ENCODE measurements at places on chromosomes 3 and 15. TPM values are rescaled to one million over a fixed set of nuclear protein-coding genes. Genes with fewer than 3 reads are reported as not detected.

- DNase-seq, result peak; percentile 31
Observed at GRCh38 chr15:25181293-25182097, 226.7 kb downstream of the SNRPN start.

GRCh38 chr15:48522911-48523310, 122.6 kb downstream of the FBN1 start:
- DNase-seq, result no peak

DNA sequence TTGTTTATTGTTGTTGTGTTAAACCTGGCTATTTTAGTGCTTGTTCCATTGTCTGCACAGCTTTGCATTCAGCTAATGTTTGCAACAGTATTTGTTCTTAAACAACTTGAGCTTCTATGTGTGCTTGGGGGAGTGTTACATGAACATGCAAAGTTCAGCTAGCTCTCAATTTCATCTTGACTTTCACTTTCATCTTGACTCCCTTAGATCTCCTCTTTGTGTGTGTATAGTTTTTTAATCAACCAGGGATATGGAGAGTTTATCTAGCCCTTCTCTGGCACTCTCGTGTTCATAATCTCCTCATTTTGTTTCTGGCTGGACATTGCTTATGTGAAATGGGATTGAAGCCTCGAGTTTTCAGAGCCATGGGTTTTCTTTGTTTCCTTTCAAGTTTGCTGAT, 212.4 kb upstream of the ZBTB20 start:
- DNase-seq, result no peak

- DNase-seq, result no peak
Observed at GRCh38 chr3:159928071-159928491, 60.6 kb upstream of the IL12A start.

DNA sequence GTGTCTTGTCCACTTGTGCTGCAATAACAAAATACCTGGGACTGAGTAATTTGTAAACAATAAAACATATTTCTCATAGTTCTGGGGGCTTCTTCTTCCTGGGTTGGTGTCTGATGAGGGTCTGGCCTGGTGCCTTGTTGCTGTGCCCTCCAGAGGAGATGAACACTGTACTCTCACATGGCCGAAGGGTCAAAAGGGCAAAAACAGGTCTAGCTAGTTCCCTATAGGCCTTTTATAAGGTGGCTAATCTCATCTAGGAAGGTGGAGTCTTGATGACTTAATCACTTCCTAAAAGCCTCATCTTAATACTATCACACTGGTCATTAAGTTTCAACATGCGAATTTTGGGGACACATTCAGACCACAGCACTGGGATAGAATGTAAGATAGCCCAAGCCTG, 228.4 kb downstream of the TLE3 start:
- no peak for DNase-seq

DNA sequence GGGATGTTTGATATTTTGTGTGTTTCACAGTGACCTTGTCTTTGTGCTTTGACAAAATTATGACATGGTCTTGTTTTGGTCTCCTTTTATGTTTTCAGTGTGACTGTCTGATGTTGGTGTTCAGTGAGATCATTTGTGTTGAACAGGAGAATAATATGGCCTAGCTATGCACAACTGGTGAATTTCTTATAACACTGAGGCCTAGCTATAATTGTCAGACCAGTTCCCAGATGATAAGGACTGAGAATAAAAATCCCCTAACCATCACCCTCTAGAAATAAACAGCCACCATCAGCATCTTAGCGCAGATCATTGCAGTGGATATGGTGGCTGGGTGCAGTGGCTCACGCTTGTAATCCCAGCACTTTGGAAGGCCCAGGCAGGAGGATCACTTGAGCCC, 66.8 kb upstream of the LIMD1 start:
- no peak for DNase-seq

DNA sequence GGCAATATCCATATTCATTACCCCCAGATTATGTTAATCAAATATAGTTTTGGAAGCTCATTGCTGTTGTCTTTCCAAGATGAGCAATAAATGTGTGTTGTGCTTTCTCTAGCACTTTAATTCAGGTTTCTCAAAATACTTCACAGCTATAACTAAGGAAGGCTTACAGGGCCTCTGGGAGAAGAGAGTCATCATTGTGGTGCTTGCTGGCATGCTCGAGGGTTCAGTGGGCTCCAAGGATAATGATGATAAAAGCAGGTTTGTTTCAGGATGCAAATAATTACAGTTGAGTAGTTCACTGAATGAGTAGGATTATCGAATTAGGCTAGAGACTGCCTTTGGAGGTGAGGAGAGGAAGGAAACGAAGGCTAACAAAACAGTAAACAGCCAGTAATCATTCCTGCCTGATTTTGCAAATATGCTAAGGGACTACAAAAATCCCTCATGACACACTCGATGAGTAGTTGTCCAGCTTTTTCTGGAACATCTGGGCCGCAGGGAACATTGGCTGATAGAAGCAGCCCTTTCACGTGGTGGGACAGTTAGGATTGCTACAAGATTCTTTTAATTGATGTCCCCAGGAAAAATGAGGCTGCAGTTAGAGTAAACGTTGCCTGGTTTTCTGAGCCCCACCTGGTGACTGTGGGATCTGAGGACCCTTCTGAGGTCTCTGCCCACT, 54.1 kb downstream of the SLC7A14 start:
- DNase-seq, result no peak

DNA sequence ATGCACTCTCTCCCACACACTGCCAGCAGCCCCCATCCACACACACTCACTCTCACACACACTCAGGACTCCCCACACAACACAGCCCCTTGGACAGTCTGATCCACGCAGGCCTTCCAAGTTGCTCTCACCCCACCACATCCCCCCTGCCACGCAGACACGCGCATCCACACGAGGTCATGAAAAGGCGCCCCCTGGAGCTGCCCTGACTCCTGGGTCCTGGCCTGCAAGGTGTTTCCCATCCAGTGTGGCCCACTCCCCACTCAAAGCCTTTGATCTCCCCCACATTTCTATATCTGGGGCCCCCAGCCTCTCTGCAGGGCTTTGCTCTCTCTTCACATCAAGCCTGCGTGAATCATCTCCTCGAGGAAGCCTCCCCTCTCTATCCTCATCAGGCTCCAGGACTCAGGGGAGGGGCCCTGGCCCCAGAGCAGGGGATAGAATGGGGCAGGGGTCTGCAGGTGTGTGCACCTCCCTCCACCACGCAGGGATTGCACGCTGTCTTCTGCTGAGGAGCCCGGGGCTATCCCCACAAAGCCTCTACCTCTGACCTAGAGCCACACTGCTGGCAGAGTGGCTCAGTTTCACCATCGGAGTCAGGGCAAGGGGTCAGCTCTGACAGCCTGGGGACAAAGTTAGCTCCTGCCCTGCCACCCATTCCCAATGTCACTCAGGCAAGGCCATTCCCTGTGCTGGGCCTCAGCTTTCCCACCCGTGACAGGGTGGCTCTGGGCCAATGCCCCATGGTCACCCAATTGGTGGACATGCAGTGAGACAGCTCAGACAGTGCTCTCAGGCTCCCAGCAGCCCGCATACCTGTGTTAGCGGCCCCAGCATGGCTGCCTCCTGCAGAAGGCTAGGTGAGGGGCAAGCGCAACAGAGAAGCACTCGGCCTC, 6.4 kb downstream of the MYL3 start:
- peak; percentile 35 for DNase-seq

- no peak for DNase-seq
Observed at GRCh38 chr3:28877912-28878311, 403.0 kb upstream of the RBMS3 start.

GRCh38 chr3:124144035-124144814, 152.3 kb upstream of the ROPN1 start:
- DNase-seq, result no peak

DNA sequence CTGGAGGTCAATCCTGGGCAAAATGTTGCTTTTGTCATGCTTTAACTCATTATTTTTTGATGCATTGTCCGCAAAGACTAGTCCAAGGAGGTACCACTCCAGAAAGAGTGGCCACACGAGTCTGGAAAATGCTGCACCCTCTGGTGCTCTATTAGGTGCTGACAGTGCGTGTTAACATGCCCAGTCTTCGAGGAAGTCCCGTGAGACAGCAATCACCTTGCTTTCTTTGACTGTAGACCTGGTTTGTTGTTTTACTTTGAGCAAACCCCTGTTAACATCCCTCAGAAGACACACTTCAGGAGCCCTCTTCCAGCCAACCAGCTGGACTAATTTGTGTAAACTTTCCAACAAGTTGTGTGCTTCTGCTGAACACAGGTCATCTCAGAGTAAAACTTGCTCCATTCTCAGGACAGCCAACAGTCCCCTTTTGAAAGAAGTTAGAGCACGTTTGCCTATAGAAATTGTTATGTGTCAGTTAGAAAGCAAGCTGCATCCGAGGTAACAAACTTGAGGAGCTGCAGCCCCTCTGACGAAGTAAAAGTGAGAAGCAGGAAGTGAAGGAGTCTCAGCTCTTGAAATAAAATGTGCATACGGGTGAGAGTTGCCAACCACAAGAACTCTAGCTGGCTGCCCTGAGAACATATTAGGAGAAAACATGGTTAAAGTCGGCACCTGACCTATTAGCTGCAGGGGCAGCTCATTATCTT, 205.0 kb downstream of the LPP start:
- no peak for DNase-seq

Gene PSMD2
- total RNA-seq, result 139 TPM

Gene ADPRH
- 13.6 TPM for total RNA-seq

Gene TMC3
- total RNA-seq, result 0.81 TPM

Measured in aorta (tissue), 5 donors.